ENCODE measurements at places on chromosomes 6 and 20.
A peak's percentile ranks its signal among the peaks of the same experiment; 100 is the strongest.

DNA sequence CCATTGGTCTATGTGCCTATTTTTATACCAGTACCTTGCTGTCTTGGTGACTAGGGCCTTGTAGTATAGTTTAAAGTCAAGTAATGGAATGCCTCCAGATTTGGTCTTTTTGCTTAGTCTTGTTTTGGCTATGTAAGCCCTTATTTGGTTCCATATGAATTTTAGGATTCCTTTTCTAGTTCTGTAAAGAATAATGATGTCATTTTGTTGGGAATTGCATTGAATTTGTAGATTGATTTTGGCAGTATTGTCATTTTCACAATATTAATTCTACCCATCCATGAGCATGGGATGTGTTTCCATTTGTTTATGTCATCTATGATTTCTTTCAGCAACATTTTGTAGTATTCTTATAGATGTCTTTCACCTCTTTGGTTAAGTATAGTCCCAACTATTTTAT is 96.4 kb upstream of the PAK5 start:
- DNase-seq, result no peak

DNA sequence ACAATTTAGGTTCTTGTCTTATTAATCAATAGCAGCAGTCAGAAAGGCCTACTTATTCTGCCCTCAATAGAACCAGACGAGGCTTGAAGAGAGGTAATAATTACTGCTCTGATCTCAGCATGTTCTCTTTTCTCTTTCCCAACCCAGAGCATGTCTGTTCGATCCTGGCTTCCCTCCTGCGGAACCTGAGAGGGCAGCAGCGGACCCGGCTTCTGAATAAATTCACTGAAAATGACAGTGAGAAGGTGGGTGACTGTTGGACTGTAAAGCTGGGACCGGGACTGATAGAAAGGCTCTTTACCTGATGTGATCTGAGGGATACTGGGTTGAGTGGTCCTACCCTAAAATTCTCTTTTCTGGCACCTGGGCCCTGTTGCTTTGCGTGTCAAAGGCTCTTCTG is 63.0 kb upstream of the VSTM2L start:
- DNase-seq, result no peak

GRCh38 chr6:40485300-40485699 is 101.9 kb downstream of the LRFN2 start:
- no peak for DNase-seq

DNA sequence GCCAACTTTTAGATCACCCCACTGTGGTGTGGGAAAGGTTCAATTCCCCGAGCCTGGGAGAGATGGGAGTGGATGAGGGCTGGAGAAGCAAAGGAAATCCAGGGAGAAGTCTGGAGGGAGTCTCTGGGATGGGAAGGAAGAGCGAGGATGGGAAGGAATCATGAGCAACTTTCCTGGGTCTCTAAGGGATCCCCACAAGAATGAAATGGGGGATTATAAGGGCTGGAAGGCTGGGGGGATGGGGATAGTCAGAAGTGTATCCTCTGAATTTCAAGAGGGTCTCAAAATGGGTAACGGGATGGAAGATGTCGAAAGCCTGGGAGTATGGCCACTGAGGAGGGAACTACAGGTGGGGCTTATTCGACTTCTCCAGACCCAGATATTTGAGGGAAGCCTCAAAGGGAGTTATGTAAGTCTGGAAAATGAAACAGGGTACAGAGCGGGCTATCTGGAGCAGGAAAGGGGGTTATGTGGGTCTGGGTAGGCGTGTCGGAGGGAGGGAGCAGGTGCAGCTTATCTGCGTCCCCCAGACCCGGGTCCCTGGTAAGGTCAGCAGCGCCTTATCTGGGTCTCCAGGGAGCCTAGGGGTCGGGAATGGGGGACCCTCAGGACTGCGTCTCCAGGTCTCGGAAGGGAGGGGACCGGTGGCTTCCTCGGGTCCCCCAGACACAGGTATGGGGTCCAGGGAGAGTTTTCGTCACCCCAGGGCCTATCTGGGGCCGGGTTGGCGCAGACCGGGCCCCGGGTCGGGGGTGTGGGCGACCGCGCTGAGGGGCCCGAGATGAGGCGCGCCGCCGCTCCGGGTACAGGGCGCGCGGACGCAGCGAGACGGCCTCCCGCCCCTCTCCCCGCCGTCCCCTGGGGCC is 550 bp downstream of the PLAGL2 start:
- no peak for DNase-seq

DNA sequence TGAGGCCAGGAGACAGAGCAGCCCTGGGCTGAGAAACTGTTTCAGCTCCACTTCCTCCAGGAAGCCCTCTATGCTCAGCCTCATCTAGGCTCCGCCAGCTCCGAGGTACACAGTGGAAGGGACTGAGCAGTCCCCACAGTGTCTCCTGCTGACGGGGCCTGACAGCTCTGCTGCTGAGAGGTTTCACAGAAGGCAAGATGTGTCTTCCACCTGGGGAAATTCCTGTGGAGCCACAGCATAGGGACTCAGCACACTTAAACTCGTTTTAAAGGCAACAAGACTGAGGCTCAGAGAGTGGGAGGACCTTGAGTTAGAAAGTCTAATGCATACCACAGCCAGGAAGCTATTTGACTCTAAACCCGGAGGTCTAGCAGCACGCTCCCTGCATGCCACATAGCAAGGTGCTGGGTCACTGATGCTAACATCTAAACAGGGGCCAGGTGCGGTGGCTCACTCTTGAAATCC is 6.8 kb downstream of the ADA start:
- DNase-seq, result no peak

GRCh38 chr20:62642666-62643520 is 590 bp downstream of the SLCO4A1 start:
- DNase-seq, result peak; percentile 44

DNA sequence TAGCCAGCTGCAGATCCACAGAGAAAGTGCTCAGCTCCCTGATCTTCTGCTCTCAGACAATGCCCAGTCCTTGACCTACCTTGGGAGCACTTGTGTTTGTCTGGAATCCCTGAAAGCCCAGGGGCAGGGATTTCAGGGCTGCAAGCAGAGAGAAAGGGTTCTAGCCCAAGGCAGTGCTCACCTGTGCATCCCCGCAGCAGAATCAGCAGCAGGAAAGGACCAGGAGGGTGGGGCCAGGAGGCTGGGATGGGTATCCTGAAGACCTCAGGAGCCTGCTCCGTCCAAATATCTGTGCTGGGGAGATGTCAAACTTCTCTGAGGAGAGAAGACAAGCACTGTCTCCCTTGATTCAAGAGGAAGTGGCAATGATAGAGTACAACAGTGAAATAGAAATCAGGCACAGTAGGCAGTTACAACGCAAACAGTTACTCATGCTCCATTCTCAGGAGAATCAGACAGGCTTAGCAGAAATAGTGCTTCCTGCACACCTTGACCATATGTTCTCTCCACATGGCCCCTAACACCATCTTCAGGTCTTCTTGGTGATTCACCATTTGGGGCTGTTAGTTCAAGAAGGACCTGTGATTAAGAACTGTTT is 28.7 kb upstream of the SIRPG start:
- no peak for DNase-seq

DNA sequence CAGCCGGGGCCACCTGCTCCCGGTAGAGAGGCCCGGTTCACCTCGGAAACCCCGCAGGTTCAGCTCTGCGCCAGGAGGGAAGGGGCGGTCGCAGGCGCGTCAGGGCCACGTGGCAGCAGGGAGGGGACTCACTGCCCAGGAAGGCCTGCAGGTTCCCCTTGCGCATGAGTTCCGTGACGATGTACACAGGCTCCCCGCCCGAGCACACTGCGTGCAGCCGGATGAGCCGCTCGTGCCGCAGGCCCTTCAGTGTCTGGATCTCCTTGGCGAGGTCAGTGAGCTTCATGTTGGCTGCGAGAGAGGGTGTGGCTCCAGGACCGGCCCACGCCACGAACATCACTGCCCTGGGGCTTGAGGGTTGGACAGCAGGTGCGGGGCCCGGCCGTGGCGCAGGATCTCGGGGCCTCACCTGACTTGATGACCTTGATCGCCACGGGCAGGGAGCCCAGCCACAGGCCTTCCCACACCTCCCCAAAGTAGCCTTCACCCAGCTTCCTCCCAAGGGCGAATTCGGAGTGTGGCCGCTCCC is 4.9 kb upstream of the PTK6 start:
- no peak for DNase-seq

GRCh38 chr20:54980103-54980960 is 504.9 kb downstream of the DOK5 start:
- no peak for DNase-seq

DNA sequence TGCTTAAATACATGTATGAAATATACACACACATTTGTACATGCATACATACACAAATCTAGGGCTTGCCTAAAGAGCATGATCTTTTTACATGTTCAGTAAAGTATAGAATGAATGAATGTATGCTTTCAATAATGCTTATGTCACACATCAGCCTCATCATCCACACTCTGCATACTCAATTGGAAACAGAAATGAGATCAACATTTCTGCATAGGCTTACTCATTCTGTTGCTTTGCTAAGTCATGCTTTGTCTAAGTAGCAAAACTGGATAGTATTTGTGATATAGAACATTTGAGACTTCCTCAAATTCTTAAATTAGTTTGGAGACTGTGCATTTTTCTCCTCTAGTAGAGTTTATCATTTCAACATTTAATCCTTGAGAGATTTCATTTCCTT is 343.3 kb downstream of the ADGRB3 start:
- DNase-seq, result no peak

- no peak for DNase-seq
These were observed 19.8 kb upstream of the STXBP5 start for GRCh38 chr6:147184379-147184778.

DNA sequence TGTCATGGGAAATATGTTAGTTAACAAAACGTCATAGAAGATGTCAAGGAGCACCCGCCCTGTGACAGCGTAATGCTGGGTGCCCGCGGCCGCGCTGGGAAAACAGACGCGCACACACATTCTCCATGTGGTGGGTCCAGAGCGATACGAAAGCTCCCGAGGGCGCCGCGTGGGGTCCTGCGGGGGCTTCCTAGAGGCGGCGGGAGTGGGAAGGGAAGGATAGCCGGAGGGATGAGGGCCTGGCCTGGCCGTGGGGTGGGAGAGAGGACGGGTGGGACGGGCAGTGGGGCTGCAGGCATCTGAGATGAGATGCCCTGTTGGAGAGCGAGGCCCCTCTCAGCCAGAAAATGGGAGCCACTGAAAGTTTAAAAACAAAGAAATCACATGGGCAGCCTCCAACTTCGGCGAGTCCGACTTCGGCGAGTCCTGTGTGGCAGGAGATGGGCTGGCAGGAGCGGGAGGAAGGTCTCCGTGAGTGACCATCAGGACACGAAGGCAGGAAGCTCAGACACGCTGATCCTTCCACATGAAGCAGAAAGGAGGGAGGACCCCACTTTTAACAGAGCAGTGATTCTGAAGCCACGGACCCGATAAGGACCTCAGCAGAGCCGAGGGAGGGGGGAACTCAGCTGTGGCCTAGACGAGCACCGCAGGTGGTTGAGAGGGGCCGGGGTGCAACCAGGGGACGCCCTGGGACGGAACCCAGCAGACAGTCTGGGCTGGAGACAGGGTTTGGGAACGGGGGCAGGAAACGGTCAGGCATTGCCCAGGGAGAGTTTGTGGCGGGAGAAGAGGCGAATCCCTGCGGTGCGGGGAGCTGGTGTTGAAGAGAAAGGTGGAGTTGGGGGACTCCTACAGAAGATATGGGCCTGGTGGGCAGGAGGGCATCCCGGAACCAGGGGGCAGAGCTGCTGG is 114.1 kb upstream of the FRMD1 start:
- no peak for DNase-seq

DNA sequence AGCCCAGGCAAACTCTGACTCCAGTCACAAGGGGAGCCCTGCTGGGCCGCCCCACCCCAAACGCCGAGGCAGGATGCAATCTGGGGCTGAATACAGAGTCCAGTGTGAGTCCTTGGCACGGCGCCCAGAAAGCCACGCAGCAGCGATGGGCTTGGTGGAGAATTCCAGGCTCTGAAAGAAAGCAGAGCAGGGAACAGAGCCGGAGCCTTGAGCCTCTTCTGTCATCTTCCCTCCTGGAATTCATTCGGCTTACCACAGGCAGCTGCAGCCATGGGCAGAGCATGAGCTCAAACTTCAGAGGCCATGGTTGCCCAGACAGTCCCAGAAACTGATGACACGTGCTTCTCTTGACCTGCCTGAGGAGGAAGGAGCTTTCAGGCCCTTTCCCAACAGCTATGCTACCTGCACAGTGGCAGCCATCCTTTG is 441.1 kb upstream of the JARID2 start:
- no peak for DNase-seq

DNA sequence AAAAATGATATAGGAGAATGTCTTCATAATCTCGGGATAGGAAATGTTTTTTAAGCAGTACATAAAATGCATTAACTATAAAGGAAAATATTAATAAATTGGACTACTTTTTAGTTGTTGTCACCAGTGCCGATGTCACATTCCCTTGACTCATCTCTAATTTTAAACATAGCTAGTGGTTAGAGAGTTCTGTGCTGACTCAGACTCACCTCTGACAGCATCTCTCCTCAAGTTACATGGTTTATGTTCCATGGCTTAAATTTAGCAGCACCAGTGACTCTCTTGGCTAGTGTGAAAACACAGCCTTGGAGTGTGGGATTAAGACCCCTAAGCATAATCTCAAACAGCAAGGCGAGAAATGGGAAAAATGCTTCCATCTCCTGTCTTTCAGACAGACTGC is 311.8 kb upstream of the MMS22L start:
- no peak for DNase-seq

DNA sequence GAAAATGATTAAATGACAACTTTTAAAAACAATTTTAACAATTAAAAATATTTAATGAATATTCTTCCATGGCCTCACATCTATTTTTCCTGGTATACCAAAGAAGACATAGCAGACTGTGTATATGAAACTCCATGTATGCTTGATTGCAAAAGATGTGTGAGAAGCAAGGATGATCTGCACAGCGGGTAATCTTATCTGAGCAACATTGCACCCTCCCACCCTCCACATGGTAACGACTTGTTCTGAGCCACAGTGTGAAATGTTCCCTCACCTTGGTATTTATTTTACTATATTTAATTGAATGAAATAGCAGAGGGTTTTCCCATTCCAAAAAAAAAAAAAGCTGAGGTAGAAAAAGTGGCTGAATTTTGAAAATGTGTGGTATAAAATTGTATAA is 204.4 kb downstream of the SYNE1 start:
- DNase-seq, result no peak

DNA sequence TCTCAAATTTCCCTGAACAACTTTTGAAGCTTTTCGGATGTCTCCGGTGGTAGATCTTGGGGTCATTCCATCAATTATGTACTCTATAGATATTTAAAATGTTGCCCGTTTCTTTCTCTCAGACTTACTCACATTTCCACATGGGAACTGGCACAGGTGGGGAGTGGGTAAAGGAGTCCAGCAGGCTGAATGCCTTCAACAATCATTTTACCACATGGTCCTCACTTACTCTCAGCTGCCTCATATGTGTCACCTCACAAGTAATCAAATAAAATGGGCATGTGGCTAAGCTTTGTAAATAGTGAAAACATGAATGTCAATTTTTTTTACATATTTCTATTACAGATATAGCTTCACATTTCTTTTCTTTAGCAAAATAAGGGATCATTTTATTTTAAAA is 677 bp downstream of the HLA-DQA1 start:
- no peak for DNase-seq

- DNase-seq, result no peak
These were observed 86.1 kb upstream of the EYA2 start for GRCh38 chr20:46808565-46808964.

All from activated T-helper 1 cell treated with Interleukin-2 at 50 U/mL for 16 hours (primary cell).